Fibroblast of villous mesenchyme (primary cell): ENCODE measurements at places on chromosomes 4 and X. TPM values are rescaled to one million over a fixed set of nuclear protein-coding genes. Genes with fewer than 3 reads are reported as not detected.

DNA sequence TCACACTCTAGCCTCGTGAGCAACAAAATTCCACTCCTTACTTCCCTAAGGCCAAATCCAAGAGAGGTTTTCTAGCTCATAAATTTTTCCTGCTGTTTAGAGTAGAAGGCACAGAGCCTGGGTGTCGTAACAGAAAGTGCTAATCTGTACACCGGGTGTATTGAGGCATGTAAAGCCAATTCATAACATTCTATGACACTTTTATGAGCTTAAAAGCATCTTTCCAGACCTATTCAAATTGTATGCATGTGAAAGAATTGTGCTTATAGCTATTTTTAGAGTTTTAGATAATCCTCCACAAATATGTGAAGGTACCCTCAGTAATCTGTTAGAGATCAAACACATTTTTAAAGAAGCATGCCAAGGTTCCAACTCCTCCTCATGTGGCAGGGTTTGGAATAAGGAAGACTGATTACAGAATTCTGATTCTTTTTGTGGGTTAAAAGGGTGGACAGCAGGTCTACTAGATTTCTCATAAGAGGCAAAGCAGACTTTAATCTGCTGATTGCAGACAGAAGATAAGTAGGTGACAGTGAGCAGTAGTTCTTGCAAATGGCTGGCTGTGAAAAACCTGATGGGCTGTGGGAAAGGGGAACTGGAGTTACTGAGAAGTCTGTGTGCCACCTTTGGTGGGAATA lies 25.5 kb upstream of the LRCH2 start:
- peak; percentile 90 for DNase-seq

- DNase-seq = no peak
Measured at GRCh38 chr4:186158021-186158813, 33.1 kb upstream of the CYP4V2 start.

DNA sequence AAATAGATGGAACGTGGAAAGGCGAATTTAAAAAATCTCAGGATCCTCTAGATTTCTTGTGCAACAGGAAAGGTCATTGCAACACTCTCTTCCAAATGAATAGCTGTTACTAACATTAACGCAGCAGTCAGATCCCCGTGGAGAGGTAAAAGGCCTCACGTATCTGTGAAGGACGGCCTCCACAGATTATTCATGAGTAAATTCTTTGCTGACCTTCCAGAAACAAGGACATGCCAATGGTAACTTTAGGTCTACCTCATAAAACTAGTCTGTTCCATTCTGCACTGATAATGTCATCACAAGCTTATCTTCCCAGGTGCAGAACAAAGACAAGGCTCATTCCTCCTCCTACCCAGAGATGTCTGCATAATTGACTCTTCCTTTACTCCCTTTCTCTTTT lies 16.1 kb upstream of the REPS2 start:
- peak; percentile 31 for DNase-seq

DNA sequence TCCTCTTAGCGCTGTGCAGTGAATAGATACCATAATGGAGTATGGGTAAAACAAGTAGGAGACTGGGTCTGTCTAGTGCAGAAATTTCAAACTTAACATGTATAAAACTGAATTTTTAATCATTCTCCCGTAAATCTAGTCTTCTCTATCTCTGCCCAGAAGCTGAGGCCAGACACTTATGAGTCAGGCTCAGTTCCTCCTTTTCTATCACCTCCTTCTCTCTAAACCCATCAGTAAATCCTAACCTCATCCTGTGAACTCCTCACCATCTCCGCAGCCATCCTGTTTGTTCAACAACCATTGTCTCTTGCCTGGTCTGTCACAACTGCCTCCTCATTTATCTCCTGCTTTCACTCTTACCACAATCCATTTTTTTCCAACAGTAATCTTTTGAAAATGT lies 19.8 kb upstream of the SGMS2 start:
- no peak for DNase-seq

GRCh38 chr4:79413886-79414285 lies 5.9 kb upstream of the GK2 start:
- no peak for DNase-seq

DNA sequence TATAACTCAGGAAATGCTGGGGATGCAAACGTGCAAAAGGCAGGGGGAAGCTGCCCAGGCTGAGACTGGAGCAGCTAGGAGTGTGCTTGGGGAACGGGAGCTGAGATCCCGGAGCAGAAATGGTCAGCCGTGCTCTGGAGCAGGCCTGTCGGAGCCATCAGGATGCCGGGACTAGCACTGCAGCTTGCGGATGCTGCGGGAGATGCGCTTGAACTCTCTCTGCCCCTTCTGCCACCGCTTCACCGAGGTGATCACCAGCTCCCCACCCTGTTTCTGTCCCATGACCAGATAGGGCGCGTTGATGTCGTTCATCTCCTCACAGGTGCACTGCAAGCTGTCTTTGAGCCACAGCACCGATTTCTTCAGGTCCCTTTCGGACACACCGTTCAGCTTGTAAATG lies 7.6 kb downstream of the SFRP2 start:
- no peak for DNase-seq

- DNase-seq = no peak
Measured at GRCh38 chr4:70984106-70984505, 9.3 kb upstream of the DCK start.

Gene RTL3
- under 0.01 and 0.32 TPM in 2 replicates for total RNA-seq

Gene ARHGAP6
- total RNA-seq = 1.7 and 1.9 TPM in 2 replicates

Gene H2BW2
- not detected in 2 replicates for total RNA-seq
